ENCODE measurements at places on chromosomes 1 and 21.

DNA sequence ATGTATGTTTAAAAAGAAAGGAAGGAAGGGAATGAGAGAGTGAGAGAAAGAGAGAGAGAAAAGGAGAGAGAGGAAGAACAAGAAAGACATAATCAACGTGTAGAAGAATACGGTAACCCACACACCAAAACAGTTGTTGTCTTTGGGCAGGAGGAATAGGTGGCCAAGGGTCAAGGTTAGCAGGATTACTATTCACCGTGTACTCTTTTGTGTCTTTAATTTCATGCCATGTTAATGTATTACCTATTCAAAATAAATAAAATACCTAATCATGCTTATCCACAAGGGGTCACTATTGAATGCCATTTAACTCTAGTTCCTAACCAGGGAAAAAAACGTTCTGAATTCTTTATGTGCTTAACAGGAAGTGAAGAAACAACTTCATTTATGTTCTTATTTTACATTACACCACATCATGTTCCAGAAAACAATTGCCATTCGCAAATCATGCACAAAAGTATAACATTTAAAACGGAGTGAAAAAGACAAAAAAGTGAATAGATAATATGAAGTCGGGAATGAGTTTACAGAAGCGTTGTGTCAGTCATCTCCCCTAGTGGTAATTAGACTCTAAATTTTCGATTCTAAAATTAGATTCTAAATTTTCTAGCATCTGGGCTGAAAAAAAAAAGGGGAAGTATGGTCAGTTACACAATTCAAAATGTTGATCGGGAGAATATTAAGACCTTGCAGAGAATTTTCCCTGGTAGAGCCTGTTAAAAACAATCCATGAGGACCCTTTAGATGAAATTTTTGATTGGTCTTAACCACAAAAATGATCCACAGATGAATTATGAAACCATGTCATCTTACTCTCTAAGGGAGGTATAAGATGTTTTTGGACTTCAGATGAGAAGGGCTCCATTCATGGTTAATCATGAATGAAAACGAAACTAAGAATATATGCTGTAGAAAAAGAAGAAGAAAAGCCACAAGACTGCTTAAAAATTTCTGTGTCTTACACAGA, 700 bp upstream of the KMO start:
- no peak for DNase-seq

DNA sequence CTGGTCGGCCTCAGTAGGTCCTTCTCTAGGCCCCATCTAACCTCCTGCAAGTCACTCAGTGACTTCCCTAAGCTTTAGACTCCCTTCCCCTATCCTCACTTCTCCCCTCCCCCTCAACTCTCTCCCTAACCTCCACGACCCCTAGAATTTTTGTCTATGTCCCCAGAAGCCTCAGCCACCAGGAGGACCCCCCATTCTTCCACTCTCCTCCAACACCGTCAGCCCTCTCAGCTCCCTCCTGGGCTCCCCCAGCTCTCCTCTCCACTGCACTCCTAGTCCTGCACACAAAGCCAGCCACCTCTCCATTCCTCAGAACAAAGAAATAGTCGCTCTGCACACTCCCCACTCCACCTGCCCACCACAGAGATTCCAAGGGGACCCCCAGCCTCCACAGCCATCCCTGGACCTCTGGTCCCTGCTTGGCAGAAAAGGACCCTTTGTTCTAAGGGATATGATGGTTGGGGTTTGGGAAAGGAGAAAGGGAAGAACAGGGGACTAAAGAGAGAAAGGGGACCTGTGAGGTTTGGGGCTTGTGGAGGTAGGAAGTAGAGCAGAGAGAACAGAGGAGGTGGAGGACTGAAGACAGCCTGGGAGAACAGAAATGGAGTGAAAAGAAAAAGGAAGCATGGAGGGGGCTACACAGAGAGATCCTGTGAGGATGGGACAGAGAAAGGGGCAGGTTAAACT, 2.8 kb downstream of the ARHGEF2 start:
- no peak for DNase-seq

- DNase-seq, result no peak
Observed at GRCh38 chr1:53942127-53942957, 3.2 kb downstream of the IFT25 start.

- peak; percentile 70 for DNase-seq
Observed at GRCh38 chr1:112704934-112705627, 1.8 kb downstream of the RHOC start.

GRCh38 chr1:46594063-46594462, 10.0 kb downstream of the MKNK1 start:
- DNase-seq, result no peak

DNA sequence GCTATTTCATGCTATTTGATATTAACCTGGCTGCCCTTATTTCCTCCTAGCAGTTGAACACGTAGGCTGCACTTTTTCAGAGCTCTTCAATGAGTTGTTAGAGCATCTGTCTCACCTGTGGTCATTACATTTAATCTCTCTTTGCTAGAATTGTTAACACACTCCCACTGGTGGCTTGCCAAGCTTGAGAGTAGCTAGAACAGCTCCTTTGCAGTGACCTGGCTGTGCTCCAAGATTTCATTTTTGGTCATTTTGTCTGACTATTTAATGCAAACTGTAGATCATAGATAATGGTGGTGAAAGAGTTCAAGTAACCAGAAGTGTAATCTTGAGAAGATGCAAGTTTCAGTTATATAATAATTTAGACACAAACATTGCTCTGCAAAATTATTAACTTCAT, 105.6 kb downstream of the LRRC7 start:
- DNase-seq, result no peak

GRCh38 chr1:2864203-2864905, 62.9 kb upstream of the TTC34 start:
- no peak for DNase-seq

DNA sequence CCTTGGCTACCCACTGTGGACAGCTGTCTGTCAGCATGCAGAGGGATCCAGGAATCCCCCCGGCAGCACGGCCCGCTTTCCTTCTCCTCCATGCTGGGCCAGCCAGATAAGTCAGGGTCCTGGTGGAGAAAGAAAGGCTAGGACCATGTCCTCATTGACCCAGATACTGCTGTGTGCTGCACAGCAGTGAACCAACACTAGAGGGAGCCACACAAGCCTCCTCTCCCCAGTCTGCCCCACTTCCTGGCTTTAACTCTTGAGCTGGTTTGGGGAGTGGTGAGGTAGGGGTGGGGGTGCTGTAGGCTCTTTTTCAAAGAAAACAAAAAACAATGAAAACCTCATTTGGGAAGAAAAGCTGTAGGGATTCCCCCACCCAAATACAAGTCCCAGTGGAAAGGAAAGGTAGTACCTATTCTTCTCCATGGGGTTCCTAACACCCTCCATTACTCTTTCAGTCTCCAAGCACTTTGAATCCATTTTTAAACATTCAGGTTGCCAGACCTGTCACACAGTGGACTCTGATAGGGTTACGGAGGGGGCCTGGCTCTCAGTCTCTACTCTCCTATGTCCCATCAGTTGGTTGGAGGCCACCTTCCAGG, 84.9 kb upstream of the CD1D start:
- no peak for DNase-seq

DNA sequence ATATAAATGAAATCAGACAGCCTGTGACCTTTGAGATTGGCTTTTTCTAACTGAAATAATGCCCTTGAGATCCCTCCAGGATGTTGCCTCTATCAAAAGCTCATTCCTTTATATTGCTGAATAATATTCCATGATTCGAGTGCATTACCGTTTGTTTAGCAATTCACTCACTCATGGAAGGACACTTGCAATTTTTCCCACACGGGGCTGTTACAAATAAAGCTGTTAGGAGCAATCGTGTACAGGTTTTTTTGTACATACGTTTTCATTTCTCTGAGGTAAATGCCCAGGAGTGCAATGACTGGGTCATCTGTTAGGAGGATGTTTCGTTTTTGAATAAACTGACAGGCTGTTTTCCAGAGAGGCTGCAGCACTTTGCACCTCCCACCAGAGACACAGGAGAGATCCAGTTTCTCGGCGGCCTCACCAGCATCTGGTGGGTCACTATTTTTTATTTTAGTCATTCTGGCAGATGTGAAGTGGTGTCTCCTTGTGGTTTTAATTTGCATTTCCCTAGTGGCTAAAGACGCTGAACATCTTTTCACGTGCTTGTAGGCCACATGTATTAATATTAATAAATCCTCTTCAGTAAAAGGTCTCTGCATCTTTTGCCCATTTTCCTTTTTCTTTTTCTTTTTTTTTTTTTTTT, 11.0 kb downstream of the PRDM15 start:
- DNase-seq, result no peak

DNA sequence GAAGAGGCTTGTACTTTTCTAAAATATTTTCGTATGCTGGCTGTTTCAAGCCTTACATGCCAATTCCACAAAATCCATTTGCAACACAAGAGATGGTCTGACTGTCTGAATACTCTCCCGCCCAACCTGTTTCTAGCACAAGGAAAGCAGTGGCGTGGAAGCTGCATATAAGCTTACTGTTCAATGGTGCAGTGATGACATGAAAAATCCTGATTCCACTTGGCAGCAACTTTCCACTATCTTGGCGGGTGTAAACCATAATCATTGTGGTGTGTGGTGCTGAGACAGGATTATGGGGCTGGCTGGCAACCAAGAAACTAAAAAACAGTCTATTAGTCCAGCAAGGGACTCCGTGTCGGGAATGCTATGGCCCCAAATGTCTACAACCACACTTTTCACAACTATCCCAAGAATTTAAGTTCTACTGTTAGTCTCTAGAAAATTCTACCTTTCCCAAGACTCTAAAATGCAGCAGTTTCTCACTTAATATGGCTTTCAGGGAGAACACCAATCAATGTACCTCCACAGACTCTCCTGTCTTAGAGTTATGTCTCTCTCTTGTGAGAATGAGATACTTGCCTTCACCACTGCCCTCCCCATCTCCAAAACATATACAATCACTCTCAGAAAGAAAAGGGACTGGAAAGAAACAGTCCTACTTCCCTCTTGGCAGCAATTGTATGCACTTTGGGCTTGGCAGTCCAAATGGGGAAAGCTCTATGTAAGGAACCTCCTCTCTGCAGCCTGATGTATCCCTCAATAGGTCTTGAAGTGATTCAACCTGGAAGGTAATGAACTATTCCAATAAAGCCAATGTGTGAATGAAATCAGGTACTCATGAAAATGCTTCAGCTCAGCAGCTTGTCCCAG, 9.5 kb downstream of the COLGALT2 start:
- DNase-seq, result no peak

DNA sequence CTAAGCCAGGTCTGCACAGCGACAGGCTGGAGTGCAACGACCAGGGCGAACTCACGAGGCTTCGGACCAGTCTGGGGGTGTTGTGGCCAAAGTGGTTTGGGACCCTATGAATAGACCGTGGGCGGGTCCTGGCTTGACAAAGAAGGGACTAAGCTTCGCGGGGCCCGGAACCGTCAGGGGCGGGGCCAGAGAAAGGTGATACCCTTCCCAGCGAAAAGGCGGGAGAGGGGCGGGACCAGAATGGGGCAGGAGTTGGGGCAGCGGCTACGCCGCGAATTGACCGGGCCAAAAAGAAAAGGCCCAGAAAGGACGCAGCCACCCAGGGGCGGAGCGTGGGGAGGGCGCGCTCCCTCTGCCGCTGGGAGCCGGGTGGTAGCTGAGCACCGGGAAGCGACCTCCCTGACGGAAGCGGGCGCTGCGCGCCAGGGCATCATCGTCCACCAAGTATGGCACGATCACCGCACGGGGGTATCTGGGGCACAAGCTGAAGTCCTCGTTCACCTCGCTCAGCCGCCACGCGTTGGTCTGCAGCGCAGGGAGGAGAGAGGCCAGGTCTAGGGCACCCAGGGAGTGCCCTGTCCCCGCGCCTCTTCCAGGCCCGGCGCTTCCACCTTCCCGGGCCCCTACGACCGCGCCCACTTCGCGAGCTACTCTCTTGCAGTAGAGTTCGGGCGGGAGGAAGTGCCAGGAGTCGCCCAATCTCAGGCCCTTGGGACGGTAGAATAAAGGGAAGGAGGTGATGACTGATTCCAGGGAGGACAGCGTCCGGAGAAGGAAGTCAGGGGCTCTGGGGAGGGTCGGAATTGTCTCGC, 6.7 kb upstream of the FAM167B start:
- DNase-seq, result peak; percentile 80

- DNase-seq, result no peak
Observed at GRCh38 chr1:85494904-85495266, 29.9 kb upstream of the DDAH1 start.

- no peak for DNase-seq
Observed at GRCh38 chr1:64029037-64029436, 174.4 kb upstream of the UBE2U start.

All from activated CD8-positive, alpha-beta memory T cell treated with anti-CD3 and anti-CD28 coated beads for 24 hours (primary cell).